ENCODE measurements at places on chromosomes 7 and 10.

GRCh38 chr7:103630318-103630717, 184.3 kb upstream of the SLC26A5 start:
- no peak for DNase-seq

- DNase-seq = no peak
These were observed 19.8 kb upstream of the CCDC7 start for GRCh38 chr10:32426186-32426585.

GRCh38 chr7:91242097-91242844, 22.0 kb upstream of the FZD1 start:
- DNase-seq = no peak

DNA sequence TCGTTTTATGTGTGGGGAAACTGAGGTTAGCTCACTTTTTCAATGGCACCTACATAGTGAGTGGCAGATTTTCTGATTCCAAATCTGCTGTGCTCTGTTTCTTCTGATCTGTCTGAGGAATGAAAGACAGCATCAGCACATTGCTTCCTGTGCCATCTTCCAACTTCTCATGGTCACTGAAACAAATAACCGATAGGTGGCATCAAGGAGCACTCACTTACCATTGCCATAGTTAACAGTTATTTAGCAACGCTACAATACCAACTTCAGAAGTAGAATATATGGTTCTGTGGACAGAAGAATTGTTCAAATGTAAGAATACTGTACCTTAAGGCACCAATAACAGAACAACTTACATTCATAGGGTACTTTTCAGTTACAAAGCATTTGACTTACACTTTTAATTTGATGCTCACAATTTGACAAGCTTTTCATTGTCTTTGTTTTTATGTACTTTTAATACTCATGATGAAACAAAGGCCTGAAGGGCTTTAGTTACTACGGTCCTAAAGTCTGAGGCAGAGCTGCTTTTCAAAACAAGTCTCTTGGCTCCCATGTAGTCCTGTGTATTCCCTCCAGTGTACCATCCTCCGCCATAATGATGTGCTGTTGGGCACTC, 228.9 kb upstream of the TCF7L2 start:
- peak; percentile 43 for DNase-seq

- DNase-seq = no peak
These were observed 3.4 kb downstream of the PHF14 start for GRCh38 chr7:10977113-10977512.

DNA sequence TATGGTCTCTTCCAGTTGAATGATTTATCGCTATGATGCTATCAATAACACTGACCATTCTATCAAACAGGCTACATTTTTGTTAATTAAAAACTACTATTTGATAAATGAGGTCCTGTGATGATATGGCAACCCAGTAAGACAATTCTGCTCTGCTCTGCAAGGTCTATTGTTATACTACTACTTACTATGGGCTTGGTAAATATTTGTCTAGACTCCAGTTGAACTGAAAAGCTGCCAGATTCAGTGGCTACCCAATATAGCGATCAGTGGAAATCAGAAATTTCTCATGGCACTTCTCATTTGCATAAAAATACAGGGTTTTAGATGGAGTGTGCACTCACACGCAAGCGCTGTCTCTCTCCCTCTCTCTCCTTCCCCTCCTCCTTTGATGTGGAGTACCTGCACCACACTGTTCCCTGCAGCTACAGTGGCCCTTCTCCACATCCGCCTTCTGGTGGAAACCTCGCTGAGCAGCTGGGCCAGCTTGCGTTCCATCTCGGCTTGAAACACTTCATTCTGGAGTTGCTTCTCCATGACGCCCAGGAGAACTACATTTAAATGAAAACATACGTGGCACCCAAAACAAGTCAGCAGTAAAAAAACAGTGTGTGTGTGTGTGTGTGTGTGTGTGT, 77.9 kb downstream of the KIAA1549 start:
- DNase-seq = peak; percentile 77

DNA sequence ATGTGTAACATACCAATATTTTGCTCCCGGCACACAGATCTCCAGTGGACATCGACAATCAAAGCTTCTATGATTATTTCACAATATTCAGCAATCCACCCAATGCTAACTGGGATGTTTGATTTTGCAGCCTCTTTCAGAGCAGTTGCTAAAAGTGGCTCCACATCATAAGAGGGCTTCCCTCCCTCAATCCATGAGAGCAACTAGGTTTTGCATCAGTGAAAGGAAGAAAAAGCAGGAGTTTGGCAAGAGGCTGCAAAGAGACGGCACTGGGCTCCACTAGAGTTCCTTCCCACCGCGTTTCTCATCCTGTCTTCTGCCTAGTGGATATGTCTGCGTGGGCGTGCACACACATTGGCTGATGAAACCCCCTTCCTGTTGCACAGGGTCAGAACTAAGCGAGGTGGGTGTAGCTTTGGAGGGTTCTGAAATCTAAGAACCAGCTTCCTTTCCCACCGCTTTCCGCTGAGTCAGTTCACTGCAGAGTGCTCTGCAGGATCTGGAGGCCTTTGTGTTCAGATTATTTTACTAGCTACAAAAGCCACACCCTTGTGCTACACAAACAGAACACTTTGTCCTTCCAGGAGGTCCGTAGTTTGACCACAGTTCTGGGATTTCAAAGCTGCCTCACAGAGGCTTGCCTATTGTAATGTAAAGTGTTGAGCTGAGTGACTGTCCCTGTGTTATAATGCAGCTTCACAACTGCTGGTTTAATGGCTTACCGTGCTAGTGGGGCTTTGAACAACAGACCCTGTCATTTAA, 28.1 kb downstream of the ARL4A start:
- peak; percentile 8 for DNase-seq

- DNase-seq = no peak
These were observed 69.7 kb downstream of the VWA2 start for GRCh38 chr10:114308531-114309363.

GRCh38 chr10:78332657-78333056, 299.0 kb downstream of the RPS24 start:
- DNase-seq = no peak

GRCh38 chr7:89687211-89687610, 467.1 kb upstream of the STEAP1 start:
- no peak for DNase-seq
